ENCODE measurements at places on chromosomes 12 and 14. TPM values are rescaled to one million over a fixed set of nuclear protein-coding genes. Genes with fewer than 3 reads are reported as not detected.

DNA sequence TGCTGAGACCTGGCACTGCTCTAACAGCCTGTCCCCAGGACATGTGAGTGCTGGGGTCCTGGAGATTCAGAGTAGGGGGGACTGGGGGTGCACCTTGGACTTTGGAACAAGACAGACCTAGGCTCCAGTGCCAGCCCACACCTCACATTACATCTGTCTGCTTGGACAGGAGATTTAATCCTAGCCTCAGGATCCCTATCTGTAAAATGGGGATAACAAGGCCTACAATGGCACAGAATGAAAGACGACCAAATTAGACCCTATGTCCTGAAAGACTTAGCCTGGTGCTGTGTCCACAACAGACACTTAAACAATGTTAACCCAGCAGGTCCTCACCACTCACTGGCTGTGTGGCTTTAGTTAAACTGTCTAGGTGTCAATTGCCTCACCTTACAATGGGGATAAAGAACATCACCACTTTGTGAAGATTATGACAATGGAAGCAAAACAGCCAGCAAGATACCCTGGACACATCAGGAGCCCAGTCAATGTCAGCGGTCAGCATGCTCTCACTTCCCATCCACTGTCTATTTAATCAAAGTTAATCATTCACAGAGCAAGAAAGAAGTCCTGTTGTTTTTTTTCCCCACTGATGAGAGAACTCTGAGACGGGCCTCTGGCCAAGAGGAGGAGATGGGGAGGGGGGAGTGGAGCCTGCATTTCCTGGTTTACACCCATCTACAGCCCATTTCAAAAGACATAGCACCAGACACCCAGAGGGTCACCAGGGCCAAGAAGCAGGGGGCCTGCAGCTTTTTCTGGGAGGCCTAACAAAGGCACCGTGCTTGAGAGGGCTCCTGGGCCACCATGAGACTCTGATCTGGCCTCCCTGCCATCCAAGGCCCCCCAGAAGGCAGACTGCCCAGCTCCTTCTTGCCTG, 40.6 kb downstream of the ACTN1 start:
- peaks cover 2% of the 10 kb centered on the region for H3K36me3 ChIP-seq
- H3K4me1 ChIP-seq, result peaks cover 98% of the 10 kb centered on the region
- no peaks in the 10 kb centered on the region for H3K27me3 ChIP-seq
- peak; percentile 13 for DNase-seq

DNA sequence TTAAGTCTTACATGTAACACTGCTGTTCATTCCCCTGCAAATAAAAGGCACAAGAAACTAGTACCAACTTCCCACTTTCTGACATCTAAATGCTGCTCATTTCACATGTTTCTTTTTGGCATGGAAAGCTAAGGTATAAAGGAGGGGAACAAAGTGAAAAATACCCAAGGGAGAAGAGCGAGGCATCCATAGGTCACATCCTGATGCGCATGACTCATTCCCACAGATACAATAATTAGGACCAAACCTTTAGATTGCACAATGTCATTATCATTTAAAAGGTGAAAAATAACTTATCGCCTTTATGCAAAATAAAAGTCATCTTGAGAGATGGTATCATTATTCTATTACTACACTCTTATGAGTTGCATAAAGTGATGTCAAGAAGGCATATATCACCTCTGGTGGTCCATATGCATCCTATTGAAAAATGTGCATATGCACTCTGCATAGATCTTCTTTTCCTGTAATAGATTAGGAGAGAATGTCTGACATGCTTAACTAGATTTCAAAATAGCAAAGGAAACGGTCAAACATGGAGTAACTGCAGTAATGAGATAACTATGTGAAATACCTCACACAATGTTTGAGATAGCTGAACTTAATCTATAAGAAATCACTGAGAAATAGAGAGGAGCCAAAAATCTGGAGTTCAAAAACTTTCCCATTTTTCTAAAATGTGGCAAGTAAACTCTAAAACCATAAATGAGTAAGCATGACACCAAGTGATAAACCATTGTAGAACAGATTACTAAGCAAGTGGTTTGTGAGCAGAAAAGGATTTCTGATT, 382.5 kb upstream of the TMTC1 start:
- peaks cover 15% of the 10 kb centered on the region for H3K27me3 ChIP-seq
- no peaks in the 10 kb centered on the region for H3K4me1 ChIP-seq
- no peaks in the 10 kb centered on the region for H3K36me3 ChIP-seq
- no peak for DNase-seq
- H3K4me3 ChIP-seq, result no peak overlapping the region

- no peaks in the 10 kb centered on the region for H3K36me3 ChIP-seq
- H3K4me3 ChIP-seq, result no peak overlapping the region
- DNase-seq, result no peak
- H3K4me1 ChIP-seq, result no peaks in the 10 kb centered on the region
Measured at GRCh38 chr12:102735104-102735503, 181.9 kb downstream of the PAH start.

GRCh38 chr12:77891518-77892147, 60.9 kb downstream of the NAV3 start:
- H3K4me3 ChIP-seq, result no peak overlapping the region
- H3K27ac ChIP-seq, result no peak overlapping the region
- no peak for DNase-seq
- no peaks in the 10 kb centered on the region for H3K27me3 ChIP-seq
- H3K36me3 ChIP-seq, result no peaks in the 10 kb centered on the region

PRH2 gene
- not detected for polyA plus RNA-seq

All from heart left ventricle (tissue), 16 donors.